Activated CD8-positive, alpha-beta memory T cell treated with anti-CD3 and anti-CD28 coated beads for 48 hours (primary cell): ENCODE measurements at places on chromosomes 4 and X.

DNA sequence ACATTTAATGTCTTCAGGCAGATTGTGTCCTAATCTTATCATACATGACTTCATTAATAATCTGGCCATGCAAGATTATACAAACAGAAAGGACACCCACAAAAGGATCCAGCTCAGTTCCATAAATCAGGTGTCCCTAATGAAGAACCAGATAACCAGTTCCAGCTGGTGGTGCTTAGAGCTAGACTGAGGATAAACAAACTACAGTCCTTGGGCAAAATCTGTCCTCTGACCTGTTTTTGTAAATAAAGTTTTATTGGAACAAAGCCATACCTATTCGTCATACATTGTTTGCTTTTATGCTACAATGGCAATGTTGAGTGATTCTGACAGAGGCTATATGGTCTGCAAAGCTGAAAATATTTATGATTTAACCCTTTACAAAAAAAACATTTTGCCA is 199.5 kb downstream of the MID1IP1 start:
- no peak for DNase-seq

DNA sequence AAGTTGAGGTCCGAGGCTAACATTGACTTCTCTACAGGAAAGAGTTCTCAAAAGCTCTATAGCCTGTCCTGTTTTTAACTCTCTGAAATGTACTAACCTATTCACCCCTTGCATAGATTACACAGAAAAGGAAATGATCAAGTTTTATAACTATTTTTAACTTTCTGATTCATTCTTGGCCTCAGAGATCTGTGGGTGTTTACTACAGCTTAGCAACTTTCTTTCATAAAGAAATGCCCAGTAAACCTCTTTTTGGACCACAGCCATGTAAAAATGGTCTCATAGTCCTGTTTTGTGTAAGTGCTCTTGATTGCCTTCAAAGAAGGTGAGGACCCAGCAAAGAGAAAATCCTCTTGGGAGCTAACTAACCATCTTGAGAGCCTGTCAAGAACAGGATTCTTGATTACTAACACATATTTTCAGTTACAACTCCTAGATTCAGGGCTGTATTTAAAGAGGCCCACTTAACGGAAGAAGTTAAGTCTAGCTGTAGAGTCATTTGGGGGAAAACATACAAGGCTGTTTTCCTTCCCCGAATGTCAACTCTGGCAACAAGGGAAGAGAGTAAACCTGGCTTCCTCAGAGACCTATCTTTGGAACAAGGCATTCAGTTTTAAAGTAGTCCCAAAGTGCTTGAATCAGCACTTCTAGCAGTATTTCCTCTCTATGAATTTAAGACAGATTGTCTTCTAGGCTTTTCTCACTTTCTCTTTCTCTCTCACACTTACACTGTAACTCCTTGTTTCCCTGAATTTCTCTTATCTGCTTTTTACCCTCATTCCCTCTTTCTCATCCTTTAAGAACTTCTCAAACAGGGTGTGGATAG is 78.2 kb downstream of the IL21 start:
- no peak for DNase-seq

- no peak for DNase-seq
Measured at GRCh38 chr4:89268679-89269078, 38.9 kb downstream of the GPRIN3 start.

DNA sequence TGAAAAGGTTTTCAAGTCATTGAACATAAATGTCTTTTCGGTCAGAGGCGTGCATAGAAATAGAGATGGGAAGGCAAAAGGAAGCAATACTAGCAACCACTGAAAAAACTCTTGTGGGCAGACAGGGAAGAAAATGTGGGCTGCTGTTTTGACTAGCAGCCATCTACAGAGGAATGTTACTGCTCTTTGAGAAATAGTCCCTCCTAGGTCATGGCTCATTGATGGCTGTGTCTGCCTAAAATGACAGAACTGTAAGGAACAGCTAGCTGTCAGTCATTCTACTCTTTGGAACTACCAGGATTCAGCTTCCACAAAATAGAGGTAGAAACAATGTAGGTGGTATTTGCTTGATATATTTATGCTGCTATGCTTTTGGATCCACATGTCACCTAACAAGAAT is 26.9 kb upstream of the TMPRSS11B start:
- DNase-seq = no peak

DNA sequence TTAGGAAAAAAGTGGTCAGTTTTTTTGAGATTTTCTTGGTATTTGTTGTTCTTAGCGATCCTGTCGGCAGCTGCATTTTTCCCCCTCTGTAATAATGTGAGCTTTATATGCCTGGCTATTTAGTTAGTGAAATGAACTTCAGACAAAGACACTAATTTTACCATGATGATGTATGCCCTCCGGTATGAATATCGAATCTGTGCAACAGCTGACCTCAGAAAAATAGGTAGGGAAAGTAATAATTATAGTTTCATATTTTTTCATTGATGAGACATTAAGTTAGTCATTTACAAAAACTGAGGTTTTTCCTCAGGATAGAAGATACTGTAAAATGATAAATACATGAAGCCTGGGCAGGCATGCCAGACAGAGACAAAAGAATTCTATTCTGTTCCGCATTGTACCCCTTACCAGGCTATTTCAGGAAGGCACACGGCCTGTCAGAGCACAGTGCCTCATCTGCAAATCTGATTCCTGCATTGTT is 155.8 kb downstream of the SHROOM3 start:
- no peak for DNase-seq

DNA sequence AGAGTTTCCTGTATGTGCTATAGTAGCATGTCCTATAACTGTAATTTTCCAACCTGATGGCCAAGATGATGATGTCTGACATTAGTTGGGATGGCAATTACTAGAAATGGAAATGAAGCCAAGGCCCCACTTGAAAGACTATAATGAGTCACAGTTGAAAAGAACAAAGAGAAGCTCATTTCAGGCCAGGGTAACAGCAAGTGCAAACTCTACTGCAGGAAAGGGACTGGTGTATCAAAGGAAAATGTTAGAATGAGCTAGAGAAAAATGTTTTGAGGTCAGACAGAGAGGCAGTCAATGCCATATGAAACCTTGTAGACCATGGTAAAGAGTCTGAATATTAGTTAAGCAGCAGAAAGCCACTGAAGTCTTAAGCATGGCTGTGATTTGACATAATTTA is 146.2 kb upstream of the SH3RF1 start:
- DNase-seq = no peak

DNA sequence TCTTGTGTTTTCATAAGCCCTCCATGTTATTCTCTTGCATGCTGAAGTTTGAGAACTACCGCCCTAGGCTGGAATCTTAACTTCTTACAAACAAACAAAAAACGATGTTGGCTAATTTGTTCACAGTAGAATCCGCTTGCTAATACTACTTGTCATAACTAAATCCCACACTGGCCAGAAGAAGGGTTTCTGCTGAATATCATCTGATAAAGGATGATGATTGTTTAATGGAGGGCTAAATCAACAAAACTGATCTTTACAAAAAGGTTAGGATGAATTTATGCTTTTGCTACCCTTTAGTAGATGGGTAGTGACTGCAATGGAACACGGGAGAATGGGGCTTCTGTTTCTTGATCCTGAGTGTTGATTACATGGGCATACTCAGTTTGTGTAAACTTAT is 42.3 kb downstream of the SPATA4 start:
- no peak for DNase-seq
